ENCODE measurements at places on chromosomes 2 and 18. TPM values are rescaled to one million over a fixed set of nuclear protein-coding genes. Genes with fewer than 3 reads are reported as not detected.

Gene NT5C1B
- not detected for total RNA-seq

Gene CLEC4F
- total RNA-seq: not detected

Gene CD226
- total RNA-seq: 19.4 TPM

Gene ANKRD30B
- not detected for total RNA-seq

Gene IL1R2
- 10.5 TPM for total RNA-seq

DNA sequence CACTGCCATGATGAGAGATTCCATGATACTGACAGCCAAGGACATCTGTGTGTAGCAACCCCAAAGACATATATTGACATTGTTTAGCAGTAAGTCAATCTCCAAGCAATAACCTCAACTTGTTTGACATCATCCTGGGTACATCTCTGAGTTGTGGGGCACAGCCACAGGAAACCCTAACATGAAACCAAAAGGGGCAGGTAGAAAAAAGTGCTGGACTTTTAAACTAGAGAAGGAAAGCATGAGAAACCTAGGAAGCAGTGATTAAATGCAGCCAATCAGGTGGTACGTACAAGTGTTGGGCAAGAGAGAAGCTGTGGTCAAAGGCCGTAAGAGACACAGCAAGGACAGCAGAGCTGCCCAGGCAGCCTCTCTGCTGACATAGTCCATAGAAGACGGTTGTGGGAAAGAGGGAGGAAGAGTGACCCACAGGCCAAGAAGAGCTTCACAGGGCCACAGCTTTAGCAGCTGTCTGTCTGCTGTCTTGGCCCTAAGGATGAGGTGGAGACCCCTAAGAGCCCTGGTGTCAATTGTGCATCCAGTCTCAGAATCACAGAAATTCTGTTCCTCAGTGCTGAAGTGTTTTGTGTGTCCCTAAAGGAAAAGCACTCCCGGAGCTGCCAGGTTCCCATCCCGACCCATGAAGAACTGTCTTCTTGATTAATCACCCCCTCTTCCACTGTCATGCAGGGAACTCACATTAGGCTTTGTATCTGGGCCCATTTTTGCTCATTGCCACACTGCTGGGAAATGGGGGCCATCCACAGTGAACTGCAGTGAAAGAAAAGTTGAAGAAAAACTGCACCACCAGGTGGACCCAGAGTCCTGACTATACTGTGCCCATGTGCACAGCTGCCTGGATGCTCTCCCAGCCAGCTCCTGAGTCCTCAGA lies 25.4 kb upstream of the CHN1 start:
- peak; percentile 52 for DNase-seq

DNA sequence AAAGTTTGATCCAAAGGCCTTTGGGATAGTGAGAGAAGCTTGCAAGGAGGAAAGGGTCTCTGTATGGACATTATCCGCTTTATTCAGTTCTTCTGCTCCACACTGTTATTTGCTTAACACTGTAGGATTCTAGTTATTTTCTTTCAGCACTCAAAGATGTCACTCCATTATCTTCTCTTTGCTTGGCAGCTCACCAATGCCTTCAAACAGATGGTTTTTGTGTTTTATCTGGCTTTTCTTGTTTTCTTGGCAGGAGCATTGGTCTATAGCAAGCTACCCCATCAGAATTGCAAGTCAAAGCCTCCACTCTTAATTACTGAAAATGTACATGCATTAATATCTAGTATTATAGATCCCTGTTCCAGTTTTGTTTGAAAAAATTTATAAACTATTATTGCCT lies 138.8 kb downstream of the EVA1A start:
- no peak for DNase-seq

DNA sequence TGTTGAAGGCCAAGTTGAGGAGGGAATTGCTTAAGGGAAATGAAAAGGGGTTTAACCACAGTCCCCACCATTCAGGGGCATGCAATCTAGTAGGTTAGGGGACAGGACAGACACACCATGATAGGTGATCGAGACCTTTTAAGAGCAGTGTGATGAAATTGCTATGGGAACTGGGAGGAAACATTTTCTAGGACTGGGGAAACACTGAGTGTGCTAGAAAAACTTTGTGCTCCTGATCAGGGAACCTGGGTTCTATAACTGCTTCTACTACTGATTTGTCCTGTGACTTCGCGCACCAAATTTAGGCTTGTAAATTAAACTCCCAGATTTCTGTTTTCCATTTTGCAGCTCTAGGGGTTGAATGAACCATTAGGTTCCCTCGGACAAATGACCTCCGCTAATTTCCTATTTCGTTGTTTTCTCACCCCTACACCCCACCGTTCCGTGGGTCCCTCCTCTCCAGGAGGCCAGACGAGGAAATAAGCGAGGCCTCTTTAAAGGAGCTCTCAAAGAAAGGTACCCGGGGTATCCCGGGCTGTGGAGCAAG lies 371 bp upstream of the LCLAT1 start:
- no peak for DNase-seq

GRCh38 chr18:32888306-32888705 lies 115.5 kb upstream of the KLHL14 start:
- DNase-seq: no peak

DNA sequence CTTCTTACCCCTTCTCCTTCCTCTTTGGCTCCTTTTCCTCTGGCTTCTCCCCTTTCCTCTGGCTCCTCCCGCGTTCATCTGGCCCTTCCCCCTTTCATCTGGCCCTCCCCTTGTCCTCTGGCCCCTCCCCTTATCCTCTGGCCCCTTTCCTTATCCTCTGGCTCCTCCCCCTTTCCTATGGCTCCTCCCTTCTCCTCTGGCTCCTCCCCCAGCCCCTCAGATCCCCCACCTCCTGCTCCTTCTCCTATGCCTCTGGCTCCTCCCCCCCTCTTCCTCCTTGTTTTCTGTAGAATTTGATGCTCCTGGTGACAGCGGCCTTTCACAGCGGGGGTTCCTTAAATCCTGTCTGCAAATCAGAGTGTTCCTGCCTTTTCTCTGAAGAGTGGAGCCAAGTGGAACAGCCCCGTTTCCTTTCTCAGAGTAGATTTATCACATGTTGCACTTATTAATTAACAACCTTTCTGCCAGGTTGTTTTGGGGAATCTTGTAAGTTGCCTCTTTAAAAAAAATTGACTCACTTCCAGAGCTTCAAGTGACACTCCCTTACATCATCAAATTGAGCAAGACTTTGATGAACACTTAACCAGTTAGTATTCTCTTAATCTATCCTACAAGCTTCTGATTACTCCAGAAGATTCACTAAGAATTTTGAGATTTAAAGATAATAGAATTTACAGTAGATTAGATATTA lies 27.9 kb downstream of the FABP1 start:
- DNase-seq: no peak

DNA sequence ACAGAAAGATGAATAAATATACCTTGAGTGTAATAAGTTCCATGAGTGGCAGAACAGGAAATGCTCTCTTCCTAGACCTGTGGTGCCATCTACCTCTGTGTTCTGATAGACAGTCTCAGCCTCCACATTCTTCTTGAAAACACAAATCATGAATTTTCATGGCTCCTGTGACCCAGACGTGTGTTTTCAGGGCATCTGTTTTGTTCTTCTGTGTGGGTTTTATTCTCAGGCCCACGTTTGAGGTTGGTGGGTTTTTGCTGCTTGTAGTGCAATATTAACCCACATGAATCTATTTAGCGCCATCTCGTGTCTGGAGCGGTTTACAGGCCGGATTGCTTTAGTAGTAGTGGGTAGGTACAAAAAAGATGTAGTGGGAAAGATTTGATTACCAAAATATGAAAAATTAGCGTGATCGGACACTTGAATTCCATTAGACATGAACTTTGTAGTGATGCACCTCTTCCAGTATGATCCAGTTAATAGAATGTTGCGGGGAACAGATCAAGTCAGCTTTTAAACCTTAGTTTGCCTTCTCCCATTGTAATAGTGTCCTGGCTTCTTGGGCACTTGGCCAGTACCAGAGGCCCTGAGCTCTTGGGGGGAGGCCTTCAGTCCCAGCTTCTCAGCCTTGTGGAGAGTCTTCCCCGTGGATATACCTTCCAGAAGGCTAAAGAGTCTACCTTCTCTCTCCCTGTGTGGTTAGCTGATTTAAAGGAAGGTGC lies 256.5 kb downstream of the TPGS2 start:
- DNase-seq: peak; percentile 50

DNA sequence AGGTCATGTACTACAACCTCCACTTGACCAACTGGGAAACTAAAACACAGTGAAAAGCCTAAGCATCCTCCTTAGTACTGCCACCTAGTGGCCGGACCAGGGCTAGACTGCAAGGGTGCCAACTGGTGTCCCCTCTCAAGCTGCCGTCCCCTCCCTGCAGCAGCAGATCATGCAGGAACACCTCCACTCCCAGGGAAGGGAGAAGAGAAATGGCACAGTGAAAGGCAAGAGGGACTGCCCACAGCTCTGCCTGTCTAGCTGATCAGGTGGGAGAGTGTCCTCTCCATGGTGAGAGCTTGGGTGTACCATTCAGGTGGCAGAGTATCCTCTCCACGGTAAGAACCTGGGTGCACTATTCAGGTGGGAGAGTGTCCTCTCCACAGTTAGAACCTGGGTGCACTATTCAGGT lies 78.1 kb downstream of the AAK1 start:
- peak; percentile 82 for DNase-seq

DNA sequence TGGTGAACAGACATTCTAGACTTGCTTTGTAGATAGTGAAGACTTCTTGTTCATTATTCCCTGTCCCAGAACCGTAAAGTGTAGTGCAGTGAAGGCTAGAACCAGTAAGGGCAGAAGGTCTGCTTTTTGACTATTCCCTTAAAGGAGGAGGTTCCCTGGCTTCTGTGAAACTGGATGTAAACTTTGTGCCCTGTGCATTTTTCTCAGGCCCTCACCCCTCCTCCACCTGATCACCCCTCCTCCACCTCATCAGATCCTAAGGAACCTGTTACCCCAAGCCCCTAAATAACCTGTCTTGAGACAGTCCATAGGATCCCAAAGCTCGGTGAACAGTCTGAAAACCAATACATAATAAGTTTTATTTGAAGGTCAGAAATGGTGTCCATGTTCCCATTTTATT lies 33.7 kb downstream of the SFT2D3 start:
- no peak for DNase-seq

DNA sequence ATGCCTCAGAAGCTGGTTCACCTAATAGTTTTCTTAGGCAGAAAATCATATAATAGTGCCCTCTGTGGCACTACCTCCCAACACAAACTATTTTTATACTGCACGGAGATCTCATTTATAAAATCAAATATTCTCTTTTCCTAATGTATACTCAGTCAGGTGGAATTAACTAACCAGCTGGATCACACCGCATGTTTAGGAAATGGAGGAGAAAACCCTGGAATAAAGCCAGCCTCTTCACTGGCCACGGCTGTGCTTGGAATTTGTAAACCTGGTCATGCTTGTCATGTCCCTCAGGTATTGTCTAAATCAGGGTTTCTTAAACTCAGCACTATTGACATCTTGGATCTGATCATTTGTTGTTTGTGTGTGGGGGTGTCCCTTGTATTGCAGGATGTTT lies 85.6 kb downstream of the DOCK10 start:
- no peak for DNase-seq

All from activated naive CD4-positive, alpha-beta T cell treated with anti-CD3 and anti-CD28 coated beads for 36 hours (primary cell).